NCI-H1105 (cell line): ENCODE measurements at places on chromosomes 4 and X.

GRCh38 chrX:120736989-120737388 lies 107.1 kb upstream of the C1GALT1C1 start:
- no peak for DNase-seq

DNA sequence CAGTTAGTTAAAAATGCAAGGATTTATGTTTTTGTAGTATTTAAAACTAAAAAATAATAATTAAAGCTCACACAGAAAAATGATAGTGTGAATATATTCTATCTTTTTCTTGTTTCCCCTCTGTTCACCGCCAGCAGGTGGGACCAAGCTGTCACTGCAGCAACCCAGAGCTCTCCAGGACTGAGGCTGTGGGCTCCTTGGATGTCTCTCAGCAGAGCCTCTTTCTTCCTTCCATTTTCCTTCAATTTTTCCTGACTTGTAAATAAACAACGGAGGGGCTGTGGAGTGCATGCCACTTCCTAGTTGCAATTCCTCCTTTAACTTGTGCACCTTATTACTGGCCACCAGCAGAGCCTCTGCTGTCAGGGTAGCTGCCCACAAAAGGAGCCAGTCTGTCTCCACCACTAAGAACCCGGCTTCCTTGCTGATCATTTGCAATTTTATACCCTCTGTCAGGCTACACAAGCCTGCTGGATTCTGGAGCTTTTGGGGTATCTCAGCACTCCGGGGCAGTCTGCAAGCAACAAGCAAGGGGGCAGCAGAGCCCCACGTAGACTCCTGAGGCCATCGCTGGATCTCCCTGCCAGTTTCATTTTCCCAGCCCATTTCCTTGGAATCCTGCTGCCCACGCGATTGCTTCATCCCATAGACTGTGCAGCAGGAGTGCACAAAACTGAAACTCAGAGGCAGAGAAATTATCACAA lies 1467.4 kb downstream of the C4orf33 start:
- no peak for DNase-seq

- DNase-seq, result no peak
Measured at GRCh38 chr4:158929939-158930638, 161.3 kb downstream of the FNIP2 start.

DNA sequence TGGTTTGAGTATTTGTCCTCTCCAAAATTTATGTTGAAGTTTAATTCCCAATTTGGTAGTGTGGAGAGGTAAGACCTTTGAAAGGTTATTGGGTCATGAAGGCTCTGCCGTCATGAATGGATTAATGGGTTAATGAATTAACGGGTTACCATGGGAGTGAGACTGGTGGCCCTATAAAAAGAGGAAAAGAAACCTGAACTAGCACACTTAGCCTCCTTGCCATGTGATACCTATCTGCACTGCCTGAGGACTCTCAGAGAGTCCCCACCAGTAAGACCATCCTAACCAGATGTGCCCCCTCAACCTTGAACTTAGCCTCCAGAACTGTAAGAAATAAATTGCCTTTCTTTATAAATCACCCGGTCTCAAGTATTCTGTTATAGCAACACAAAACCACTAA lies 39.3 kb downstream of the PAGE1 start:
- DNase-seq, result no peak

GRCh38 chr4:173498023-173498422 lies 32.0 kb downstream of the HAND2 start:
- DNase-seq, result no peak

- DNase-seq, result no peak
Measured at GRCh38 chrX:134423606-134424005, 36.4 kb upstream of the HPRT1 start.

- DNase-seq, result no peak
Measured at GRCh38 chrX:83829874-83830273, 31.1 kb upstream of the CYLC1 start.

DNA sequence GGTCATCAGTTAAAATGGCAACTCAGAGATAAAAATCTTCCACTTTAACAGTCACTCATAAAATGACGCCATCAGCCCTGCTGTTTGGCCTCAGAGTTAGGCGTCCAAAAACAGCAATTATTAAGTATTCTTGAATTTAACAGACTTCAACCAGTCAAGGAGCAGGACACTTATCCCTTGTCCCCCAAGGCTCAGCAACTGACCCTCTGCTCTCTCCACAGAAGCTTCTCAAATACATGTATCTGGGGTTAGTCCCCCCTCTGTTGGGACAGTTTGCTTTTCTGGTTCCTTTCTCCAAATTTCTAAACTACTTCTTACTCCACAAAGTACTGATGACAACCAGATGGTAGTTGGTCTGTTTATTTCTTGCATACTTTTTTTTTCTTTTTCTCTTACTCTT lies 54.4 kb downstream of the SOD3 start:
- DNase-seq, result no peak

DNA sequence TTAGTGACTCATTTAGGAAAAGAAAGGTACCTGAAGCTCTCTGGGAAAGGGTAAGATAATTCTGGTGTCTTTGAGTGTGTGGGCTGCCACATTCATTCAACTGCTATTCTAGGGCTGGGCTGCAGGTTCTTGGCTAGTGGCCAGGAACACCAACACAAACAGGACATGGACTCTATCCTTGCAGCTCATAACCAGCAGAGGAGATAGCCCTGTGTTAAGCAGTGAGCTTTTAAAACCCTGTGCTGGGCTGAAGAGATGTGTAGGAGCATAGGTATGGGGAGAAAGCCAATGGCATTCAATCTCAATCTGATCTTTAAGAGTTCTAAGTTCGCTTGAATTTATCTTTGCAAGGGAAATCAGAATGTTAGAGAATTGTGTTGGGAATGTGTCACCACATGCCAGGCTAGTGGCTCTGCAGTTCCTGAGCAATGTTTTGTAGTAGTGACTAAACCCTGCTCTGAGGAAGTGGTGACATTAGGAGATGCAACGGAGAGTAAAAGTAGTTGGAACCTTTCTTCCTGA lies 39.2 kb downstream of the SGMS2 start:
- DNase-seq, result no peak
